ENCODE measurements at places on chromosomes 3 and 15.

- DNase-seq = no peak
Measured at GRCh38 chr3:140296796-140297352, 361.9 kb downstream of the CLSTN2 start.

DNA sequence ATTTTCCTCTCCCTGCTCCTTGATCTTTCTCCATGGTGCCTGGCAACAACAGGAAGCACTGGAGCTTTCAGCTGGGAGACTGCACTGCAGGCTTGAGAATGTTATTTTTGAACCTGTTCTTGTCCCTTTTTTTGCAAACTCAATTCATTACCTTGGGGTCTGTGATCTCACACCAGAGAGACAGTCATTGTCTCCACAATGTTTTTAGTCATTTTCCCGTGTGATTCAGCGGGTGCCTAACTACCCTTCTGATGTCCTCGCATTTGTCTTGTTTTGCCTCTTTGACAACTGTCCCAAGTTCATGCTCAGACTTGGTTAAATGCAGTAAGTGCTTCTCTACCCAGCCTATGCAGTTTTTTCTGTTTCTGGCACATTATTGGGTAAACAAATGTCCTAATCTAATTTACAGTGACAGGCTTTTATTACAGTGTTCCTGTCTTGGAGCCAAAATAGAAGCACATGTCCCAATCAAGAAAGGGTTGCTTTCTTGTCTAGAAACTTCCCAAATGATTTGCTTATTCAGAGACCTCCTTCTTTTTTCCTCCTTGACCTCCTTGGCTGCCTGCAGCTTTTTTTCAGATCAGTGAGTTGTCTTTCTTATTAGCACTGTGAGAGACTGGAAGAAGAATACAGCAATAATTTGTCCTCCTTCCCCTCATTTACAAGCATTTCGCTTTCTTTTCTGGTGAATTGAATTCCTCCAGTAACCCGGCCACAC lies 162.4 kb downstream of the NSUN3 start:
- DNase-seq = no peak

- DNase-seq = no peak
Measured at GRCh38 chr3:178586076-178586475, 49.8 kb downstream of the KCNMB2 start.

DNA sequence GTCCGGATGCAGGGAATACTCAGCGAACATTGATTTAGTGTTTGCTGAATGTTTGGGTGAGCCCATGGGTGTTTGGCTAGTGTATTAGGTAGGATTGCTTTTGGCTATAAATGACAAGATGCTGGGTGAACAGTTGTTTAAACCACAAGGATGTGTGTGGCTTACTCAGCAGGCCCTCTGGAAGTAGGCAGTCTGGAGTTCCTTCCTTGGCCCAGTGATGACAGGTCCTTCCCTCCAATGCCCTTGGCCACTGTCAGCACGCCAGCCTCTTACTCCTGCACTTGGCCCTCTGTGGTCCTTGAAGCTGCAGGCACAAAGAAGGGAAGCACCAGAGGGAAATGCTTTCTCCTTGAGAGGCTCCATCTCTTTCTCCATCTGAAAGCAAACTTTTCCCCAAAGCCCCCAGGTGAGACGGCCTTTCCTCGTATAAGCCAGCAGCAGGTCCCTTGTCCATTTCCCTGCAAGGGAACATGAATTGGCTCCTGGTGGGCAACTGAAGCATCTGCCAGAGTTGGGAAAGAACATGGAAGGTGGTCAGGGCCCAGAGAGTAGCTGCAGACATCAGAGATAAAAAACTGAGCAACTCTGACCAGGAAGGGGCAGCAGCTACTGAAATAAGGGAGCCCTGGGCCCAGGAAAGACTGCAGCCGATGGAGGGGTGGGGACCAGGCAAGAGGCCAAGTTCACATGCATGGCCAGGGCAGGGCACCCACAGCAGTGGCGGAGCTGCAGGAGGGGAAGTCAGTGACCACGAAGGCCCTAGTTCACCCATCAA lies 105.0 kb downstream of the TPRA1 start:
- no peak for DNase-seq

DNA sequence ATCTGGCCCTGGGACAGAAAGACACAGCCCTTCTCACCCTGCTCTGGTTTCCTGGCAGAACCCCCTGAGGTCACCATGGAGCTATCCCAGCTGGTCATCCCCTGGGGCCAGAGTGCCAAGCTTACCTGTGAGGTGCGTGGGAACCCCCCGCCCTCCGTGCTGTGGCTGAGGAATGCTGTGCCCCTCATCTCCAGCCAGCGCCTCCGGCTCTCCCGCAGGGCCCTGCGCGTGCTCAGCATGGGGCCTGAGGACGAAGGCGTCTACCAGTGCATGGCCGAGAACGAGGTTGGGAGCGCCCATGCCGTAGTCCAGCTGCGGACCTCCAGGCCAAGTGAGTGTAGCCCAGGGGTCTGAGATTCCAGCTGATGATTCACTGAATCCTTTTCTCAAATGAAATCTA lies 61.7 kb downstream of the BOC start:
- no peak for DNase-seq
